ENCODE measurements at places on chromosomes 5 and 9.

GRCh38 chr5:112138526-112138925 lies 280.6 kb downstream of the EPB41L4A start:
- DNase-seq, result no peak

DNA sequence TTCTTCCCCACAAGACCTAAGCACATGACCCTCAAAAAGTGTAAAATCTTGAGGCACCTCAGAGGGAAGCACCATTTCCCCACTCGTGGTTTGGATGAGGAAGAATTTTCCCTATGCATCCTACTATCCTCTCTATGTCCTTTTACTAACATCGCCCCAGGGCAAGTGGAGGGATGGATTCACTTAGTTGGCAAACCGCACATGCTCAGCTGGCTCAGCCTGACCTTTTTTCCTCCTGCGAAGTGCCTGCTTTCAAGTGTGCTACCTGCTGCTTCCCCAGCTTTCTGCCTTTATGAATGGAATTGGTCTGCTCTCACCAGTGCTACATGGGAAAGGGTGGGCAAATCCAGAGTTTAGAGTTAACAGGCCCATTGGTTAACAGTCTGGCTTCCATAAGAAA lies 56.6 kb upstream of the IFNK start:
- DNase-seq, result no peak

DNA sequence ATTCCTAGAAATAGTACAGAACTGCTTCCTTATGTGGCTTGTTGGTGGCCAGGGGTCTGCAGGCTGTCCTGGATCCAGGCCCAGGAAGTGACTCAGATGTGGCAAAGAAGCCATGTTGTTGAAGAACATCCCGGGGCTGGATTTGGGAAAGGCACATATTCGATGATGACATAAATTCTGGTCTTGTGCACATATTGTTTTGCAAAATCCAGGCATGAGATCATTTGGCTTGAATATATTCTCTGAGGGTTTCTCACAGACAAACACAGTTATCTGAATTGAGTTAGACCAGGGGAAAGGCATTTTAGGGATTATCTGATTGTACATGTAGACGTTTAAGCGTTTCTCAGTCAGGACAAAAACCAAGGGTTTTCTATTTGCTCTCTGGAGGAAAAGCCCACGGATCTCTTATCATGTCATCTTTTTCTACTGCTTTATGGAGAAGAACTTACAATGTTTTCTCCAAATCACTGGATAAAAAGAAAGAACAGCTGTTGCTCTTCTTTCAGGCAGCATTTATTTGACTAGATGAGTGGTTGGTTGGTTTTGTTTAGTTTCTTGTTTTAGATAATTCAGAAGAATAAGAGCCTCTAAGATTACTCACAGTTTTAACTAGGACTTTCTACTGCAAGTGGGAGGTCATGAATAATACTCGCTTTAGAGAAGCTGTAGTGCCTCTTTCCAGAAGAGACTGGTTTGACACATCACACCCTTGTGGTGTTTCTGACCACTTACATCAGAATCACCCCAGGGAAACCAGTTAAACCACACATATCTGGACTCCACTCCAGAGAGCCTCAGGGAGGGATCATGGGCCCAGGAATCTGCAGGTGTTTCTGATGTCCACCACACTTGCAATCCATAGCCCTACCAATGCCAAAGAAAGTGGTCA lies 29.5 kb upstream of the LHFPL2 start:
- no peak for DNase-seq

- no peak for DNase-seq
Measured at GRCh38 chr5:154484393-154485095, 6.5 kb upstream of the HAND1 start.

- DNase-seq, result no peak
Measured at GRCh38 chr5:127233590-127233989, 57.0 kb upstream of the MEGF10 start.

GRCh38 chr5:172235827-172236736 lies 42.1 kb downstream of the EFCAB9 start:
- no peak for DNase-seq

- DNase-seq, result no peak
Measured at GRCh38 chr5:9329125-9329524, 216.8 kb downstream of the SEMA5A start.

DNA sequence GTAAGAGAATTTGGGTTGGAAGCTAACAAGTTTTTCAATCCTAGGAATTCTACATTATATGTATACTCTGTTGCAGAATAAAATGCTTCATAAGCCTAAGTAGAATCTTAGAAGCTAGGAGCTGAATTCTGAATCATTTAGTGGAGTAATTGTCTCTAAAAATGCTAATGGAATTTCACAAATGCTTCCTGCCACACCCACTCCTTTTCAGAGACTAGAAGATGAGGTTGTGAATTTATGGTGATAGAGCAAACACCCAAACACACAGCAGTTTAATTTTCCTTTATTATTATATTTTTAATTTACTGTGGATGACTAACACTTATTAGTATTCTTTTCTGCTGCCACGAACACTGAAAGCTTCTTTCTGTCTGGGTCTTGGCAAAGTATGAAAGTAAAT lies 208.0 kb upstream of the PDE4D start:
- no peak for DNase-seq

- DNase-seq, result no peak
Measured at GRCh38 chr5:100693481-100693880, 158.3 kb downstream of the FAM174A start.

- DNase-seq, result no peak
Measured at GRCh38 chr5:167765352-167765751, 526.1 kb upstream of the WWC1 start.

DNA sequence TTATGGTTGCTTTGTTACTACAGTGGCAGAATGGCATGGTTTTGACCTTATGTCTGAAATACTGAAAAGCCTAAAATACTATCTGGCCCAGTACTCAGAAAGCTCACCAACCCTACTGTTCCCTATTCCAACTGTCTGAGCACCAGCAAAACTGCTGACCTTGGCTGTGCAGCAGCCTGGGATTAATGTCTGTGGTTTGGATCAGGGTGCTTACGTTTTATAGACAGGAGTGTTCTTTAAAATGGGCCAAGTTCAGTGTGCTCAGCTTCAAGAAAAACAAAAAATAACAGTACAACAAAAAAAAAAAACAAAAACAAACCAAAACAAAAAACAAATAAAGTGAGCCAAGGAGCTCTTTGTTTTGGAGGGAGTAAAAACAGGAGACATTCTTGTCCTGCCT lies 36.4 kb downstream of the SLC28A3 start:
- DNase-seq, result no peak

DNA sequence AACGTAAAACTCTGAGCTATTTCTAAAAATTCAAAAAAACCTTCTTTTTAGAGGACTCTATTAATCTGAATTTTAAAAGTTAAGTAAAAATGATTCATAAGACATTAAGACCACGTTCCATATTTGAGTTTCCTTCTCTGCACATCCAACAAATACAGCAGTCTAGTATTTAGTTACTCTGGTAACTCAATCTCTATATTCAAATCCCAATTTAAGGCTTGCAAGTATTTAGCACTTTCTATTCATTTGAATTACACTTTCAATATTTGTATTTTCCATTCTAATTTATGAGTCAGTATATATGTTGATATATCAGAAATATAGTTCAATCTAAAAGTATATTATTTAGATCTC lies 17.7 kb downstream of the RFX3 start:
- DNase-seq, result no peak

GRCh38 chr9:109981091-109981490 lies 201.1 kb downstream of the PALM2AKAP2 start:
- no peak for DNase-seq

DNA sequence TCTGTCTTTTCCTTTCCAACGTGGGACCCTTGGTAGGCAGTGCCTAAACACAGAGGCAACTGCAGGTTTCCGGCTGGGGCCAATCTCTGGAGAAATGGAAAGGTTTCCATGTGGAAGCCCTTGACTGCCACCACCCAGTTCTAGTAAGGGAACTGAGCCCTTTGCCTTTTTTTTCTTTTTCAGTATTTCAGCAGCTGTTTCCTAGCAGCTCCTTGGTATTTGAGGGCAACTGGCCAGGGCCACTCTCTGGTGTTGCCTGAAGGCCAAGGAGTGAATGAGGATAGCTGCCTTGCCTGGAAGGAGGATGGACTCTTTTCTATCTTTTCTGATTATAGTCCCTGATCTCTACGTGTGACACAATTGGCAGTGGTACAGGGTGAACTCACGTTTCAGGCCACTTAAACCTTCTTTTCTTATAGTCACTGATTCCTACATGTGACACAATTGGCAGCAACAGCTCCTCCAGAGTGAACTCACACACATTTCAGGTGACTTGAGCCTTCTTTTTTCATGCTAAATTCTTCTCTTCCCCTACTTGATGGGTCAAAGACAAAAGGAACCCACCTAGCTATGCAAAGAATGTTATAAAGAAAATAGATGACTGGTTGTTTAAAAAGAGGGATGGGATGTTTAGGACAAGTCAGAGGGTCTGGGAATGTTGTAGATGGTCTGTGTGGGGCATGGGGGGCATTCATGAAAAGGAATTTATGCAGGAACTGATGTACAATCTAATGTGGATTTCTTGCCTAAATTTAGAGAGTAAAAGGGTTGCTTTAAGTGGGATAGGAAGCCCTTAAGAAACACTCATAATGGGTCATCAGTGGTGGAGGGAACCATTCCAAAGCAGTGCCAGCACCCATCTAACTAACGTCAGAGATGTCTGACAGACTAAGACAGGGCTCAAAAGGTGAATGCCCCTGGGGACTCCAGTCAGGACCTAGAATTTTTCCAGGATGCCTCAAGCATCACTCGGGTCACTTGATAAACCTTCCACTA lies 190.1 kb downstream of the TMEM232 start:
- DNase-seq, result no peak

GRCh38 chr9:126842977-126843799 lies 17.3 kb upstream of the ZBTB34 start:
- no peak for DNase-seq

DNA sequence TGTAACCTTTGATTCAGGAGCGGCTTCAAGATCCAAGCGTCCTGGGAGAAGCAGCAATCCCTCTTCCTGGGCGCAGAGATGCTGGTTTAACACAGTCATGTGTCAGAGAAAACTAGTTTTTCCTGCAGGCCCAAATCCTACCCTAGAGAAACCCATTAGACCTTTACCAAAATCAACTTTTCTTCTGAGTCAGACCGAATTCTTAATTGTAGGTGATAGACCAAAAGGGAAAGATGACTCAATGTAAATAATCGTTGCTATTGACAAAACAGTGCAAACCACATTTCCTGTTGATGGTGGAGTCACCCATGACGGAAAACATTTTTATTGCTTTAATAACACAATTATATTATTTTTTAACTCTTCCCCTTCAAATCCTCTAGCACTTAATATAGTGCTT lies 40.1 kb downstream of the SLC1A1 start:
- no peak for DNase-seq

GRCh38 chr9:20040991-20041696 lies 252.3 kb upstream of the SLC24A2 start:
- peak; percentile 49 for DNase-seq

GRCh38 chr5:159175547-159175946 lies 33.8 kb downstream of the RNF145 start:
- DNase-seq, result no peak

DNA sequence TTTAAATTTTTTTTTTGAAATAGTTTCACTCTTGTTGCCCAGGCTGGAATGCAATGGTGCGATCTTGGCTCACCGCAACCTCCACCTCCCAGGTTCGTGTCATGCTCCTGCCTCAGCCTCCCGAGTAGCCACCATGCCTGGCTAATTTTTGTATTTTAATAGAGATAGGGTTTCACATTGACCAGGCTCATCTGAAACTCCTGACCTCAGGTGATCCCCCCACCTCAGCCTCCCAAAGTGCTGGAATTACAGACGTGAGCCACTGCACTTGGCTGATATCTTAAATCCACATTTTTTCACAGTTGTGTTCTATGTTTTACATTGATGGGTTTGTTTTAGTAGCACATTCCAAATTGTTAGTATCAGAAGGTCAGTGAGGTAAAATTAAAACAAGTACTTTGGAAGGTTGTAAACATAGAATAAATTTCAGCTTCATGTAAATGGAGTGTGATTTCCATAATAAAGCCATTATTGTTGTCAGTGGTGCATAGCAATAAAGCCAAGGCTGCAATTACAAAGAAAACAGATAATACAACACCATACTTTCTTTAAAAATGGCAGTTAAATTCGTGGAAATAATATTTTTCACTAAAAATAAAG lies 287.2 kb downstream of the ARRDC3 start:
- no peak for DNase-seq

GRCh38 chr5:133523961-133524586 lies 88.3 kb downstream of the FSTL4 start:
- DNase-seq, result no peak

- no peak for DNase-seq
Measured at GRCh38 chr5:171355302-171355724, 32.3 kb upstream of the NPM1 start.
